ENCODE measurements at places on chromosomes 16 and 17. TPM values are rescaled to one million over a fixed set of nuclear protein-coding genes. Genes with fewer than 3 reads are reported as not detected.
A peak's percentile ranks its signal among the peaks of the same experiment; 100 is the strongest.

The MT1H gene
- total RNA-seq = not detected

The KRTAP4-1 gene
- not detected for total RNA-seq

The PPY gene
- not detected for total RNA-seq

The HS3ST6 gene
- total RNA-seq = not detected

The CD79B gene
- 3.4 TPM for total RNA-seq

The EVI2B gene
- total RNA-seq = not detected

The KRT20 gene
- not detected for total RNA-seq

The CLEC18A gene
- total RNA-seq = 0.28 TPM

The ACTG1 gene
- 4,184 TPM for total RNA-seq

DNA sequence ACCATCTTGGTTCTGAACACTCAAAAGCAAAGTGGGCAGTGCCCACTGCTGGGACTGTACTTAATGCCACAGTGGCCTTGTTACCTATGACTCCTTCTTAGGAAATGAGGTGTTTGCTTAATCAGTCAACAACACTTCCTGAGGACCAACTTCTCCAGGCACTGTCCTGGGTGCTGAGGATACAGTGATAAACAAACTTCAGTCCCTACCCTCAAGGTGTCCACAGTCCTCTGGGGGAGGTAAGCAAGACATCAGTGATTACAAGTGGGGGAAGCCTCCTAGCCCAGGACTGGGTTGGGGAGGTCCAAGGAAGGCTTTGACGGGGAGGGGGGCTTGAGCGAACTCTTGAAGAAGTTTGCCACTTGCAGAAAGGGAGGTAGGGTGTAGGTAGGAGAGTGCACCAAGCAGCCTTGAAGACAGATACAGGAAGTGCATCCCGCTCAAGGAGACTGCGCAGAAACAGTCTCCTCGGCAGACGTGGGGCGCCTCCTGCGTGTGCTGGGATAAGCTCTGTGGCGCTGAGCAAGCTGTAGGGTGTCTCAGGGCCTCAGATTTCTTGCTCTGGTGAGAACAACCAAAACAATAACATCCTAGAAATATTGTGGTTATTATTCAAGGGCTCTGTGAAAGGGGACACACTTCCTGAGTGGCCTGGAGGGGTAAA, 2.6 kb upstream of the ABCC3 start:
- DNase-seq = no peak

GRCh38 chr17:16471295-16471694, 20.7 kb downstream of the LRRC75A start:
- DNase-seq = no peak

DNA sequence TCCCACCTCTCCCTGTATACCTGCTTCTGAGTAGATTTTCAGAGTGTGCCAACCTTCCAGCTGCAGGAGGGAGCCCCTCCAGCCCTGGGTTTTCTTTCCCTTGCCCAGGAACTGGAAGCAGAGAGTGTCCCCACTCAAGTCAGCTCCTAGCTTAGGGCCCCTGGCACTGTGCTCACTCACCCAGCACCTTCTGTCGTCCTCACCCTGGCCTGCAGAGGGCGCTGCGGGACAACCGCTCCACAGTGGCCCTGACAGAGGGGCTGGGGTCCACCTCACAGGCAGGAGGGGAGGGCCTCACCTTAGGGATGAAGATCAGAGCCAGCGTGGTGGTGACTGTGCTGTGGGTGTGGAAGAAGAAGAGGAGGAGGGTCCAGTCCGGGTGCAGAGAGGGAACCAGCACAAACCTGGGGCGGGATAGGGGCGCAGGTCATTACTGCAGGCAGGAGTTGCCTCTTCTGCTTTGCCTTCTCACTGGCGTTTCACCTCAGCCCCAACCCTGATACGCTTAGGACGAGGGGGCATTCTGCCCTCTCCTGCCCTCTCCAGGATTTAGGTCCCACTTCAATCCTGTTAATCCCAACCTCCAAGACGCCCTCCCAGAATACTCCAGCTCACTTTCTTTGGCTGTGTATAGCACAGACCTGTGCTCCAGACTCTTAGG, 10.0 kb downstream of the GPR179 start:
- peak; percentile 85 for DNase-seq

- DNase-seq = no peak
Measured at GRCh38 chr17:63474586-63475460, 2.0 kb upstream of the ACE start.

DNA sequence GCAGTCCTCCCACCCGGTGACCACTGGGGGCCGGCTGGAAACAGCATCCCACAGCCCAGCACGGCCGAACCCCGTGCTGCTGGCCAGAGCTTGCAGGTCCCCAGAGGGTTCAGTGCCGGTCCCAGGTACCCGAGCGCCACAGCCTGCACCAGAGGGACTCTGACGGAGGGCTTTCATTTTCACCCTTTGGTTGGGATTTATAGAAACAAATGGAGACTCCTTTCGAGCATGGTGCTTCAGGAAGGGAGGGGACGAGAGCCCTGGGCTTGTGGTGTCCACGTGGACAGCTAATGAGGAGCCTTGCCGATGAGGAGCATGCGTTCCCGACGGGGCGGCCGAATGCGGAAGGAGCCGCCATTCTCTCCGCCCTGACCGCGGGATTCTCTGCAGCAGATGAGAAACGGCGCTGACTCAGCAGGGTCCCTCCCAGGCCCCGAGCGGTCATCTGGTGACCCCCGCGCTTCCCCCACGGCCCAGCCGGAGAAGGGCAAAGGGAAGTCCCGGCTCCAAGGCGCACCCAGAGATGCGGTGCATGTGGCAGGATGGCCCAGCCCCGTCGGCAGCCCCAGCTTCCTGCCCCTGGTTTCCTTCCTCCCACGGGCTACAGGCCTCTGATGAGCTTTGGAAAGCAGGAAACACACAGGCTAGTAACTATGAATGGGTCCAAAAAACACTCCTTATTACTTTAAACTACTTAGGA, 9.8 kb downstream of the SLC38A10 start:
- DNase-seq = peak; percentile 71

- no peak for DNase-seq
Measured at GRCh38 chr16:30184096-30184890, 891 bp downstream of the CORO1A start.

DNA sequence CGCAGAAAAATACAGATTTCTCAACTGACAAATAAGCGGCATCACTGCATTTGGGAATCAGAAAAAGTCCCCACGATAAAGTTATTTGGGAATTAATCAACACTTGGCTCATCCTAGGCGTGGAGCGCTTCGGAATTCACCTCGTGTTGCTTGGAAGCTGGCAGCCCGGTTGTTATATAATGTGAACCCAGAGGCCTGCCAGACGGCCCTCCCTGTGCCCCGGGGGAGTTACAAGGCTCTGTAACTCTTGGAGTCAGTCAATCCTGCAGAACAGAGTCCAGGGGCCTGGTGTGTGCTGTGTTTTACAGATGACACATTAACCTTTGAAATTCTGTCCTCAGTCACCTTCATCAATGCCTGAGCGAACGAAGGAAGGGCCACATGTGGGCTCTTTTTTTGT, 111.1 kb downstream of the PITPNC1 start:
- DNase-seq = no peak

DNA sequence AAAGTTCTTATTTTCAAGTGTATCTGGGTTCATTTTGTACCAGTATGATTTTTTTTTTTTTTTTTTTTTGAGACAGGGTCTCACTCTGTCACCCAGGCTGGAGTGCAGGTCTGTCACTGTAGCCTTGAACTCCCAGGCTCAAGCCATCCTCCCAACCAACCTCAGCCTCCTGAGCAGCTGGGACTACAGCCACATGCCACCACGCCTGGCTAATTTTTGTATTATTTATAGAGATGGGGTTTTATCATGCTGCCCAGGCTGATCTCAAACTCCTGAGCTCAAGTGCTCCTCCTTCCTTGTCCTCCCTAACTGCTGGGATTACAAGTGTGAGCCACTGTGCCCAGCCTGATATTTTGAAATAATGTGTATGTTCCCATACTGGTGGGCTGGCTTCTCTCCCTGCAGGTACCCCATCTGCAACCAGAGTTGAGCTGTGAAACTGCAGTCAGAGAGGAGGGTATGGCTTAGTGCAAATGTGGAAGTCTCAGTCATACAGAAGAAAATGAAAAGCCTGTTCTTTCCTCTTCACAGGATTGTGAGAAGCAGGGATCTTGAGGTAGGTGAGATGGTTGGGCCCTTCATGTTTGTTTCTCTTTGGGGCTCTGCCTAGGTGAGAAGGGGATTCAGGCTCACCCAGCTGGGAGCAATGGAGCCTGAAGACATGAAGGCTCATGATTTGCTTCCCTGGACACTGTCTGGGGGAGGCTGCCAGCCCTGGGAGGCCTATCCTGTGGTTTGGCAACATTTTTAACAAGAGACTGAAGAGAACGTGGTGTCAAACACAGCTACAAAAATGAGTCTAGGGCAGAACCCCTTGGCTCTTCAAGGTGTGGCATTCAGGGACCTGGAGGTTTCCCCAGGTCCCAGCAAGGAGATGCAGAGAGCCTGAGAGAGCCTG, 41.3 kb upstream of the SIAH1 start:
- no peak for DNase-seq

GRCh38 chr17:32227910-32228309, 37.7 kb upstream of the RHBDL3 start:
- DNase-seq = no peak

GRCh38 chr16:59748531-59748930, 1014.4 kb upstream of the GOT2 start:
- no peak for DNase-seq

Data from endothelial cell (in vitro differentiated cells).